ENCODE measurements at places on chromosomes 3 and 15.

GRCh38 chr15:77535845-77536244, 96.9 kb downstream of the LINGO1 start:
- no peak for DNase-seq

GRCh38 chr3:111315930-111316587, 225.9 kb upstream of the CD96 start:
- peak; percentile 91 for DNase-seq

DNA sequence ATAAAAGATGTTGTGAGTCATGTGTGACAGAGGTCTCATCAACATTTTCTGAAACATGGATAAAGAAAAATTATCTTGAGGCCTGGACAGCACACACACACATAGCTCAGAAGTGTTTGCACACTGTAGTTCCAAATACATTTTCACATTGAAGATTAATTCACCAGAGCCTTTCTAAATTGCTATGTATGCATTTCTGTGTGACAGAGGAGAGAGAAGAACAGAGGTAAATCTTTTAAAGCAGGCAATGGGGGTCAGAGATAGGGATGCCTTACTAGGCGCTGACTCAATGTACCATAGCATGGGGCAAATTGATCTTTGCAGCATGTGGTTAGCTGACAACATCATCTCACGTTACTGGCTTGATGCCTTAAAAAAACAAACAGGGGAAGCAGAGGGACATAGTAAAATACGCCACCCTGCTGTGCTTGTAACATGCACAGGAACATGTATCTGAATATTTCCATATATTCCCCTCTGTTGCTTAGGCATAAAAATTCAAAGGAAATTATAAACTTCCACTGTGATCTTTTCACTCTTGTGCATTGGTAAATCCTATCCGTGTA, 7.7 kb downstream of the POU1F1 start:
- peak; percentile 47 for DNase-seq

GRCh38 chr3:45677841-45678240, 11.4 kb upstream of the SACM1L start:
- DNase-seq, result no peak

DNA sequence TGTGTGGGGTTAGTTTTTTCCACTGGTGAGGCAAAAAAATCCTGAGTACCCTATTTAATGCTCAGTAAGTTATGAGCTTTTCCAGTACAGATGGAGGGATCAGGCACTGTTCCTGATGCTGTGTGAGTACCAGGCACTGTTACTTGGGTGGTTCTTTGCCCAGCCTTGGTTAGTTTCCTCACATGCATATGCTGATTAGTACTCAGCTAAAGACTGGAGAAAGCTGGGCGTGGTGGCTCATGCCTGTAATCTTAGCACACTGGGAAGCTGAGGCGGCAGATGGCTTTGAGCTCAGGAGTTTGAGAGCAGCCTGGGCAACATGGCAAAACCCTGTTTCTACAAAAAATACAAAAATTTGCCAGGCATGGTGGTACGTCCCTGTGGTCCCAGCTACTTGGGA, 210.3 kb upstream of the SGO1 start:
- no peak for DNase-seq

DNA sequence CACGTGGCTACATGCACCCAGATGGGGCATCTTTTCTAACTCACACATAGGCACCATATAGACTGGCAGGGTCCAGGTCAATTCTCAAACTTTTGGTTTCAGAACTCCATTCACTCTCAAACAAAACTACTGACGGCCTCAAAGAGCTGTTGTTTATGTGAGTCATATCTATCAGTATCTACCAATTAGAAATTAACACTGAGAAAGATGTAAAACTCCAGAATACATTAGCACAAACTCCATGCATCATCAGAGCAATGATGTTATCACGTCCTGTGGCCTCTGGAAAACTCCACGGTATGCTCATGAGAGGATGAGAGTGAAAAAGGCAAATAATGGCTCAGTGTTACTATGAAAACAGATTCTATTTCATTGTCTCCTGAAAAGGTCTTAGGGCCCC, 116.1 kb downstream of the NTRK3 start:
- DNase-seq, result no peak

- DNase-seq, result no peak
Observed at GRCh38 chr15:67411486-67411885, 109.4 kb upstream of the C15orf61 start.

GRCh38 chr3:162534431-162534830, 1037.8 kb downstream of the OTOL1 start:
- no peak for DNase-seq

DNA sequence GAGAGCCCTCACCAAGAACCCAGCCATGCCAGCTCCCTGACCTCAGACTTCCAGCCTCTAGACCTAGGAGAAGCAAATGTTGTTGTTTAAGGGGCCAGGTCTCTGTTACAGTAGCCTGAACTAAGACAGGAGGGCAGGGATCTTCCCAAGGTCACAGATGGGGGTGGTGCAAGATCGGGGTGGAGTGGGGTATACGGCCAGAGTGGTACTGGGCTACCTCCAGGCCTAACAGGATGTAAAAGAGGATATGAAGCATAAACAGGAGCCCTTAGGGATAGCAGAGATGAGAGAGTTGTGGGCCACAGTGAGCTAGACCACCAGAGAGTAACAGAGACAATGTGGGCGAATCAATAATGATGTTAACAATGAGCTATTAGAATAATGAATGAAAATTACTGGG, 82.9 kb downstream of the TOP2B start:
- DNase-seq, result no peak

DNA sequence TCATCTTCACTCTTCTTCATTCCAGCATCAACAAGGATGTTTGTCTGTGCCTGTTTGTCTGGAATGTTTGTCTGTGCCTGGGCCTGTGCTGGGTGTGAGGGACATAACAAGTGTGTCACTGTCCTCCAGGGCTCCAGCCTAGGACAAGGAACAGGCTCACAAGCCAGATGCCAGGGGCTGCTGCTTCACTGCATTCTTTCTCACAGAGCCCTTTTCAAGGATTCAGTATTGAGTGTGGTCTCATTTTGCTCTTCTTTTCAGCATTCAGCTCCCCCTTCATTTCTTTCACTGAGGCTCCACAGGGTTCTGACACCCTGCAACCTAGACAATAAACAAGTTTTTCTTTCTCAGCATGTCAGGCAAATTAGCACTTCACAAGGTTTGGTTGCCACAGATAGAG, 43.6 kb upstream of the KY start:
- DNase-seq, result no peak

Data from brain pericyte (primary cell).